ENCODE measurements at places on chromosomes 1 and 21. TPM values are rescaled to one million over a fixed set of nuclear protein-coding genes. Genes with fewer than 3 reads are reported as not detected.
A peak's percentile ranks its signal among the peaks of the same experiment; 100 is the strongest.

GRCh38 chr1:161274874-161275273 lies 16.3 kb downstream of the PCP4L1 start:
- H3K27me3 ChIP-seq, result no peaks in the 10 kb centered on the region
- H3K4me1 ChIP-seq, result peaks cover 11% of the 10 kb centered on the region
- H3K4me3 ChIP-seq, result no peak overlapping the region
- H3K27ac ChIP-seq, result no peak overlapping the region
- no peaks in the 10 kb centered on the region for H3K36me3 ChIP-seq

SERTAD4 gene
- 2.6 TPM for total RNA-seq

- H3K36me3 ChIP-seq, result no peaks in the 10 kb centered on the region
- no peaks in the 10 kb centered on the region for H3K4me1 ChIP-seq
- H3K4me3 ChIP-seq, result no peak overlapping the region
- no peak overlapping the region for H3K27ac ChIP-seq
Observed at GRCh38 chr1:204696606-204697005, 11.1 kb upstream of the LRRN2 start.

DNA sequence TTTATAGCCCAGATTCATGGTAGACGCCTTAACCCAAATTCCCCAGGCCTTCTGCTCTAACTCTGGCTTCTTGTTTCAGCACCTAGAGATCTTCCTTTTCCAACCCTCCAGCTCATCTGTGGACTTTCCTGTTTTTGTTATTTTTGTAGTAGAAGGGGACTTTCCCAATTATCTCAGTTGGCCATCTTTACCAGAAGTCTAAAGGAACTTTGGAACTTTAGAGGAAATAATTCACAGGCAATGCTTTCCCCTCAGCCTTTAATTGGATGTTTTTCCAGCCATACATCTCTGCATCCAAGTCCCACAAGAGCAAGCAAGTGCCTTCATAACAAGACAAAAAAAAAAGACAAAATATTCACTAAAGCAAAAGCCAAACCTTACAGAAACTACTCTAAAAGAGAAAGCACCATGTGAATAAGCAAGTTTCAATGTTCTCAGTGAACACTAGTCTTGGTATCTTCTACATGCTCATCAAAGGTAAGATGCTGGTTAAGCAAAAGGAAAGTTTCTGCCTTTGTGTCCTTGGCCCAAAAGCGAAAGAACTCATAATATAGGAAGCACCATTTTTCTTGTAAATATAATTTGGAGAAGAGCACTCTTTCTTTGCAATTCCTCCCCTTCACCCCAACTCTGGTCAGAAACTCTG lies 377.3 kb downstream of the SETD4 start:
- no peak overlapping the region for H3K27ac ChIP-seq
- no peaks in the 10 kb centered on the region for H3K27me3 ChIP-seq
- no peak for DNase-seq
- no peaks in the 10 kb centered on the region for H3K36me3 ChIP-seq

CACHD1 gene
- total RNA-seq, result 6.6 TPM

GRCh38 chr1:85465099-85465785 lies at the start of gene DDAH1:
TSS of gene DDAH1 (minus strand) at chr1:85465159. CDS start at chr1:85465045, 114 bp downstream.
- peaks cover 20% of the 10 kb centered on the region for H3K4me1 ChIP-seq
- H3K27ac ChIP-seq, result peak within 1 kb of the TSS; percentile 72
- H3K4me3 ChIP-seq, result peak within 1 kb of the TSS; percentile 76
- H3K36me3 ChIP-seq, result no peaks in the 10 kb centered on the region
- DNase-seq, result peak; percentile 66
- H3K27me3 ChIP-seq, result no peaks in the 10 kb centered on the region

VASH2 gene
- 8.3 TPM for total RNA-seq

DNA sequence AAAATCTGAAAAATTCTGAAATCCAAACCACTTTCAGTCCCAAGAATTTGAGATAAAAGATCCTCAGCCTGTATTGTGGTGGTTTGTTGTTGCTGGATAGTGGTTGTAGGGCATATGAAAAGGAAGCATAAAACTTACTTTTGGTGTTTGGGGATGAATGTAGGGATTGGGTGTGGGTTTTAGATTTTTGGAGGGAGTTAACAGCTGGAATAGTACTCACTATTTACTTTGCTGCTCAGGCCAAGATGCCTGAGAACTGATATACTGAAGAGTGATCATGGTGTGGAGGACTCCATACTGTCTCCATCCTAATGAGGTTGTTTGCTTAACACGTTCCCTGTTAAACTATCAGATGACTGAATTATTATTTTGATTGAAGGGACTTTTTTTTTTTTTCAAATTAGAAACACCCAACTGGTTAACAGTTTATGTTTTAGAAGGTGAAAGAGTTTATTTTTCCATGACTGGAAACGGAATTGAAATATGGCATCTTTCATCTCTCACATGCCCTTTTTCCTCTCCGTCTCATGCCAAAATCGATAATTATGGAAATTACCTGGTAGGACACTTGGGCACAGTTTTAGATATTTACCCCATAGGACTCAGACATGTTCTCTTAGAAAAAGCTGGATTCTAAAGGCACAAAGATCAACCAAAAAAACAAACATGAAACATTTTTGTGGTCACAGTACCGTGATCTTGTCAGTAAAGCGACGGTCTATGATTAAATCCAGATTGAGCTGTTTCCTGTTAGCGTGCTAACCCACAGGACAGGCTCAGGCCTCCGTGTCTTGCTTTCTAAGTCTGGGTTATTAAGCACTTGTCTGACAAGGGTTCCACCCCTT lies 37.3 kb downstream of the RGL1 start:
- peak overlapping the region; percentile 10 for H3K4me3 ChIP-seq
- no peaks in the 10 kb centered on the region for H3K36me3 ChIP-seq
- peak overlapping the region; percentile 62 for H3K27ac ChIP-seq
- no peak for DNase-seq

GRCh38 chr1:47797575-47797974 lies 199.6 kb downstream of the TRABD2B start:
- no peak overlapping the region for H3K4me3 ChIP-seq
- H3K4me1 ChIP-seq, result peaks cover 13% of the 10 kb centered on the region
- DNase-seq, result no peak
- peaks cover 33% of the 10 kb centered on the region for H3K36me3 ChIP-seq
- no peaks in the 10 kb centered on the region for H3K27me3 ChIP-seq
- H3K27ac ChIP-seq, result no peak overlapping the region

GRCh38 chr1:112674986-112675727 lies 698 bp downstream of the MOV10 start:
- peaks cover 33% of the 10 kb centered on the region for H3K4me1 ChIP-seq
- no peak for DNase-seq
- H3K4me3 ChIP-seq, result peak overlapping the region; percentile 69

DNA sequence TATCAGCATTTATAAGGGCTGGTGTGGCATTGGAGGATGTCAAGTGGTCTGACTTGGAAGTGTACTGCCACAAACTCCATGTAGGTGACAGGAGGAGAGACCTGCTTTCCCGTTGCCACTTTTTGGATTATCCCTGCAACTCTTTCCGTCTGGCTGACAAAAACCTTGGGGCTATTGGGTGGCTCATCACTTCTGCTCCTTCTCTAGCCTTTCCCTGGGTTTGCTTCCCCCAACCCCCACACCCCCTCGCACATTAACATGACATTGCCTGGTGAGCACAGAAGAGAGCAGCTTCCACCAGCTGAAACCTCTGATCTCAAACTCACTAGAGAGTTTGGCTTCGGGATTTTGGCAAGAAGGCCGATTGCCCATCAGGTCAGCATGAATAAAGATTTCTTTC lies 39.2 kb downstream of the PROX1 start:
- H3K4me1 ChIP-seq, result no peaks in the 10 kb centered on the region
- H3K36me3 ChIP-seq, result no peaks in the 10 kb centered on the region
- no peak for DNase-seq
- H3K4me3 ChIP-seq, result no peak overlapping the region

Measured in esophagus muscularis mucosa (tissue), 4 donors.